IMR-90 (cell line): ENCODE measurements at places on chromosomes 11 and 22. TPM values are rescaled to one million over a fixed set of nuclear protein-coding genes. Genes with fewer than 3 reads are reported as not detected.

GRM5 gene
- under 0.01 and 0.03 TPM in 2 replicates for polyA plus RNA-seq

MEN1 gene
- 35.7 and 44.7 TPM in 2 replicates for polyA plus RNA-seq

DNA sequence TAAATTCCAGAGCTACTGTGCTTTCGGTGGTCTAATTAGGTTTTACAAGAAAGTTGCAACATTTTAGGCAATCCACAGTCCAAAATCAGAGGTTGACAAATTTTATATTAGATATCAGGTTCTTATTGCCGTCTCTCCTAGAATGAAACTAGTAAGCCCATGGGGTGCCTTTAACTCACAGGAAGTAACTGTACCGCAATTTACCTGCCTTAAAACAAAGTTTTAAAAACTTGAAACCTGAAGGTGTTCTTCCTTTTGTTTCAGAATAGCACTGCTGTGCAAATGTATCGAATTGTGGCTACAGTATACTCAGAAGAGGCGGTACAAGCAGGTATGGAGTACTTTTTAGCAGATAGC is 77.2 kb downstream of the PISD start:
- DNase-seq: no peak

DNA sequence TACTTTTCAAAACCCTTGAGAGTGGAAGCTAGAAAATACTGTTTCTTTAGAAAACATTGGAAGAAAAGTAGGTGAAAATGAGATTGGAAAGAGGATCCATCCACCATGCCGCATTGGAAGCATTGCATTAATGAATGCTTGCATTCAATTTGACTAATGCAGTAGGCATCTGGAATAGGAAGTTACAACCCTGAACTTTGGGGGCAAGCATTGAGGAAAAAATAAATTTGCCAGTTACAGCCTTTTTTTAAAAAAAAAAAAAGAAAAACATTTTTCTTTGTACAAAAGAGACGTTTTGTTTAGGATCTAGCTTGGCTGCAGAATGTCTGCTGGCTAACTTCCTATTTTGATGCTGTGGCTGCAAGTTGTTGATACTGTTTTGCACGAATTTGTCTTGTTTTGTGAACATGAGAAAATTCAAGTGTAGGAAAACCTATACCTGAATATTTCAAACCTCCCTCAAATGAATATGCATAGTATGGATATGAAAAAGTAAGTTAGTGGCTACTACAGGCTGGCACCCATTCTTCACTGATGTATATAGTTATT is 28.1 kb downstream of the RTN3 start:
- DNase-seq: peak; percentile 18

GRCh38 chr11:85685820-85686459 is at the start of gene CCDC89:
CCDC89 (minus strand) TSS chr11:85686195; CDS start chr11:85686130, 65 bp downstream.
- peak; percentile 99 for DNase-seq

GRCh38 chr11:96189351-96189750 is 153.6 kb downstream of the MAML2 start:
- no peak for DNase-seq

GRCh38 chr11:94025690-94026394 is 4.7 kb downstream of the HEPHL1 start:
- DNase-seq: peak; percentile 52

DNA sequence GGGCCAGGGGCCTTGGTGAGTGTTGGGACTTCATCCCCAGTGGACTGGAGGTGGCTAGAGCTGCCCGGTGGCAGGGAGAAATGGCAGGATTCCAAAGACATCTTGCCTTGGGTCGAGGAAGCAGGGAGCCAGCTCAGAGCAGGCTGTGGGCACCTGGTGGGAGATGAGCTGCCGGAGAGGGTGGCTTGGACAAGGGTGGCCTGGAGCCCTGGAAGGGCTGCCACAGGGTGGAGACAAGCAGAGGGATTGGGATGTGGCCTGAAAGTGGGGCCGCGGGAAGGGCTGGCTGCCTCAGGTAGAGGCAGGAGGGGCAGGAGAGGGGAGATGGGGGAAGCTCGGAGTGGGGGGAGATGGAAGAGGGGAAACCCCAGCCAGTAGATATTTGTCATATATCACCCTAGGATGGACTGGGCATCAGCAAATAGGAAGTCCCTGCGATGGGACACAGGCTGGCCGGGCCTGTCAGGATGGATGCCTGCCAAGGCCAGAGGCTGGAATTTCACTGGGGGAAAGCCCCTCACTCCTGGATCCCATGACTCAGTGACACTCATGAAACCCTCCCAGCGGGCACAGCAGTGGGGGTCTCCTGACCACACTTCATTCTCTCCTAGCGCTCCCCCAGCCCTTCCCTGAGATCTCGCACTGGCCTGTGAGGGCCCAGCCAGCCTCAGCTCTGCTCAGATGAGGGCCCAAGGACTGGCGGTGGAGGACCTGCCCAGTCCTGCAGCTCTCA is 72.0 kb upstream of the SHISAL1 start:
- DNase-seq: no peak

DNA sequence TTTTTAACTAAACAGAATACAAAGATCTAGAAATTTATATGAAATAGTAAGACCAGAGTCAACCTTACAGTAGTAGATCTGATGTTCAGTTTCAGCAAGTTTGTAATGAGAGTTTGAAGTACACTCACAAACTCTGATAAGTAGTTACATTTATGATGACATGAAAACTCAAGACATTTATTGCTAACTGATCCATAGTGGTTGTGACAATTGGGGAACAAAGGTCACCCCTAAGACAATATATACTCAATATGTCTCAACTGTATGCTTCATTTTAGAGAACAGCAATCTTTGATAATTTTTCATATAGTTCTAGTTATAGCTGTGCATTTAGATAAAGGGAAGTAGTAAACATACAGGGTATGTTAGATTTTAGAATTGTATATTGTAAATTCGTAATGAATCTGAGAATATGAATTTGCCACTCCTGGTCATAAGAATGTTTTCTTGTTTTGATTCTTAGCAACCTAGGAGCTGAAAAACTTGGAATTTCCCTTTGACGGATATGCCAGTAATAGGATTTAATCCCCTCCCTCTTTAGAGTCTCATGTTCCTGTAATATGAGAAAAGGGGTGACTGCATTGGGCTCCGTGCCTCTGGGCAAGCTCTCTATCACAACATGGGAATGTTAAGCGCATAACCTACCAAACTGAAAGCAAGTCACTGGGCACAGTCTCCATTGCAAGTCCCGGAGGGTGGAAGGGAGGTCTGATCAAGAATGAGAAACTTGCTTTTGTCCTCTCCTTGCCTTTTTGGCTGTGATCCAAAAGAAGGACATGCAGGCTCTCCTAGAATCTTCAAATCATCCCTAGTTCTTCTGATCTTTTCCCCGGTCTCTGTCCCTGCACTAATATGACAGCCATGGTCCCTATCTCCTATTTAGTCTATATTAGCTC is 11.4 kb downstream of the OR10D3 start:
- DNase-seq: peak; percentile 1
